ENCODE measurements at places on chromosomes 11 and 22.

- no peak for DNase-seq
Observed at GRCh38 chr11:57874981-57875380, 113.4 kb downstream of the CTNND1 start.

GRCh38 chr11:65593518-65594414 lies 1.8 kb downstream of the KCNK7 start:
- no peak for DNase-seq

GRCh38 chr22:31840585-31840984 lies 86.8 kb downstream of the DEPDC5 start:
- DNase-seq, result no peak

DNA sequence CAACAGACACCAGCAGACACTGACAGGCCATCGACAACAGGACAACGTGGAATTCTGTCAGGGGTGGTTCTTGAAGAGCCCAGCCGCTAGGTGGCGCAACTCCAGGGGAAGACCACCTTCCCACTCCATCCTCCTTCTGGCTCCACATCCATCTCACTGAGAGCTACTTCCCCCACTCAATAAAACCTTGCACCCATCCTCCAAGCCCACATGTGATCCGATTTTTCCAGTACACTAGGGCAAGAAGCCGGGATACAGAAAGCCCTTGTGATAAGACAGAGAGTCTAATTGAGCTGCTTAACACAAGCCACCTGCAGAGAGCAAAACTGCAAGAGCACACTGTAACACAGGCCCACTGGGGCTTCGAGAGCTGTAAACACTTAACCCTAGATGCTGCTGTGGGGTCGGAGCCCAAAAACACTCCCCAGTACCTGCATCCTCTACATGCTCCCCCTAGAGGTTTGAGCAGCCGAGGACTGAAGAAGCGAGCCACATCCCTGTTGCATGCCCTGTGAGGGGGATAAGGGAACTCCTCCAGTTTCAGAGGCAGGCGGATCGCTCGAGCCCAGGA lies 11.5 kb upstream of the RAB39A start:
- DNase-seq, result peak; percentile 39

DNA sequence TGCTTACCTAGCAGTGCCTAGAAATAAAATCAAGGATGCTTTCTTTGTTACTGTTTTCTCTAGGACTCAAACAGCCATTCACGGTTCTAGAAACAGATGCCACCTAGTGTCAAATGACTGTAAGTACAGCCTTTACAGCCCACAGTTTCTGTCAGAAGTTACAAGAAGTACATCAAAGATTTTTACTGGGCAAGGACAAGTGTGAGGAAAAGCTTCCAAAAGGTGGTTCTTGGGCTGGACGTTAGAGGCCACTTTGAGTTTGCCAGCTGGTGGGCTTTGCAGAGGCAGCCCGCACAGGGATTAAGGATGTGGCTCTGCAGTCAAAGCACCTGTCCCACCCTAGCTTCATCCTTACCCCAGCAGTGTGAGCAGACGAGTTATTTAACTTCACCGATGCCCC lies 6.9 kb downstream of the KMT5B start:
- DNase-seq, result peak; percentile 81

GRCh38 chr11:29312812-29313211 lies 704.0 kb downstream of the KCNA4 start:
- no peak for DNase-seq

DNA sequence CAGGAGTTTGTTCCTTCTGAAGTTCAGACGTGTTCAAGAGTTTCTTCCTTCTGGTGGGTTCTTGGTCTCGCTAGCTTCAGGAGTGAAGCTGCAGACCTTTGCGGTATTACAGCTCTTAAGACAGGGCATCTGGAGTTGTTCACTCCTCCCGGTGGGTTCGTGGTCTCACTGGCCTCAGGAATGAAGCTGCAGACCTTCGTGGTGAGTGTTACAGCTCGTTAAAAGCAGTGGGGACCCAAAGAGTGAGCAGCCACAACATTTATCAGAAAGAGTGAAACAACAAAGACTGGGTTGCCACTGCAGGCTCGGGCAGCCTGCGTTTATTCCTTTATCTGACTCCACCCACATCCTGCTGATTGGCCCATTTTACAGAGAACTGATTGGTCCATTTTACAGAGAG lies 373.1 kb downstream of the ETS1 start:
- no peak for DNase-seq

- peak; percentile 52 for DNase-seq
Observed at GRCh38 chr11:119093942-119094815, 7.5 kb downstream of the DPAGT1 start.

GRCh38 chr11:2305140-2305778 lies 3.4 kb downstream of the TSPAN32 start:
- peak; percentile 51 for DNase-seq

DNA sequence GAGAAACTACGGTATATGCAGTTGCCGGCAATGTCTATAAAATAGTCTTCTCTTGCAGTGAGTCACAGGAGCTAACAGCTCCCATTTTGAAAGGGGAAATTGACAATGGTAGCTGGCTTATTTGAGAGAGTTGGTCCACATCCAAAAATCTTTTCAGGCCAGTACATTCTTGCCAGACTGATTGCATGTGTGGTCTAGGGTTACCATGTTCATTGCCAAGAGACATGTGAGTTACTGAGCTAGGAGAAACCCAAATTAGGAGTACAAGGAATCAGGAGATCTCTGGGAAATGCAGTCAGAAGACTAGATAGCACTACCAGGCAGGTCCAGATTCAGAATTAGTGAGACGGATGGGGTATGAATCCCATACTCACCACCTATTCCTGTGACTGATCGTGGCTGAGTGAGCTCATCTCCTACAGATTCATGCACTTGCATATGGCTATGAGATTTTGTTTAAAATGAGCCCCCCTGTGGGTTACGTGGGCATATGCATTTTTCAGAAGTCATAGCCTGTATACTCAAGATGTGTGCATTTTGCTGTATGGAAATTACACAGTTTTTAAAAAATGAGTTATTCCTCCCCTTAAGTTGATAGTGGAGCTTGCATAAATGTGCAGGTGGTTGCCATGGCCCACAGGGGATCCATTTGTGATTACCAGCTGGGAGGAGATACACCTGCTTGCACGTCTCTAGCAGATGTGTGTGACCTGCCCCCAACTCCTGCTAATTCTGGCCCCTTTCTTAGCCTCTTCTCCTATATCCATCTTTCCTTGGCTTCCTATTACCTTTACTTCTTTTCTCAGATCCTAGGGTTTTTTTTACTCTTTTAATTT lies 102.7 kb downstream of the COMMD9 start:
- DNase-seq, result no peak

GRCh38 chr11:86805873-86806310 lies 5.5 kb downstream of the PRSS23 start:
- no peak for DNase-seq

DNA sequence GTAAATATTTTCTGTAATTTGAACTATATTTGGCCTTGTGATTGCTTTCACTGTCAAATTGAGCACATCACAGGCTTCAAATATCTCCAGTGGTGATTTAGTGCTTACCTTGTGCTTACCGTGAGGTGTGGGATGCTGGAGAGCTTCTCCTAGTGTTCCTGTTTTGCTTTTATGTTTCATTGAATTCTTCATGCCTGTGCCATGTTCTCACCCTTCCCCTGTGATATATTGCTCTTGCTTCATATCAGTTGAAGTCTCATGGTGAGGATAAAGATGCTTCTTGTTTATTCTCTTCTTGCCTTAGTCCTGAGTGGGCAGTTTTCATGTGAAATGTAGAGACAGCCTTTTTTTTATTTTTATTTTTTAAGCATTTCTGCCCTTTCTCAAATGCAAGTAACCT lies 198.0 kb upstream of the PDGFD start:
- no peak for DNase-seq

- no peak for DNase-seq
Observed at GRCh38 chr22:19958083-19959042, 16.7 kb upstream of the TXNRD2 start.

DNA sequence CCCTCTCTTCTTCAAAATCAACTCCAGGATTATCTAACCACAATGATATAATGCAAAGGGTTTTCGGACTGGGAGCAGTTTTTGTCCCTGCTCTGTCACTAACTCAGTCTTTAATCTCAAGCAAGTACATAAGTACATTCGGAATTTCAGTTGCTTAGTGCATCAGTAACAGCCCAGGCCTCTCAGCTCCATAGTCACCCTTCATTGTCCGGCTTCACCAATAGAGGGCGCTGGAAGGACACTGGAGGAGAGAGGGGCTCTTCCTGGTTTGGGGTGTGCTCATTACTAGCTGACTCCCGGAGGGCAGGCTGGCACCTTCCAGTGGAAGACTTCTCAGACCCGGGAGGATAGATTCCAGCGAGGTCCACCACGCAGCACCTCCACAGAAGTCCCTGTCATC lies 90.4 kb upstream of the PDGFD start:
- peak; percentile 16 for DNase-seq

GRCh38 chr11:19474211-19474610 lies 233.5 kb upstream of the E2F8 start:
- no peak for DNase-seq

GRCh38 chr11:127493330-127494022 lies 492.9 kb upstream of the KIRREL3 start:
- DNase-seq, result peak; percentile 35

- DNase-seq, result no peak
Observed at GRCh38 chr11:115377882-115378296, 126.3 kb downstream of the CADM1 start.

- DNase-seq, result no peak
Observed at GRCh38 chr22:42357634-42358296, 74.4 kb downstream of the NFAM1 start.

DNA sequence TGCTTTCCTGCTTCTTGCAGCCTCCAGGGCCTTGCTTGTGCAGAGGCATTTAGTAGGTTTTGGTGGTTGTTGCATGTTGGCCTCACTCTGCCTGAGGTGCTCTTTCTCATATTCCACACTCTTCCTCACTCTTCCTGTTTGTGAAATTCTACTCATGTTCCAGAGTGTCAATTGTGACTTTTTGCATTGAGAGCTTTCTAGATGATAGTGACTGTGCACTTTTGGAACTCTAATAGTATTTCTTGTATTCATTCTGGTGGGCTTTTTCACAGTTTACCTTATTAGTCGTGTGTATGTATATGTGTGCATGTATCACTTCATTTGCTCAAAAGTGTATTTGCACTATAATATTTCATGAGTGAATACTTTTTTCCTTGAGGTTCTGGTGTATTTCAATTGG lies 11.3 kb downstream of the HSD17B12 start:
- no peak for DNase-seq

DNA sequence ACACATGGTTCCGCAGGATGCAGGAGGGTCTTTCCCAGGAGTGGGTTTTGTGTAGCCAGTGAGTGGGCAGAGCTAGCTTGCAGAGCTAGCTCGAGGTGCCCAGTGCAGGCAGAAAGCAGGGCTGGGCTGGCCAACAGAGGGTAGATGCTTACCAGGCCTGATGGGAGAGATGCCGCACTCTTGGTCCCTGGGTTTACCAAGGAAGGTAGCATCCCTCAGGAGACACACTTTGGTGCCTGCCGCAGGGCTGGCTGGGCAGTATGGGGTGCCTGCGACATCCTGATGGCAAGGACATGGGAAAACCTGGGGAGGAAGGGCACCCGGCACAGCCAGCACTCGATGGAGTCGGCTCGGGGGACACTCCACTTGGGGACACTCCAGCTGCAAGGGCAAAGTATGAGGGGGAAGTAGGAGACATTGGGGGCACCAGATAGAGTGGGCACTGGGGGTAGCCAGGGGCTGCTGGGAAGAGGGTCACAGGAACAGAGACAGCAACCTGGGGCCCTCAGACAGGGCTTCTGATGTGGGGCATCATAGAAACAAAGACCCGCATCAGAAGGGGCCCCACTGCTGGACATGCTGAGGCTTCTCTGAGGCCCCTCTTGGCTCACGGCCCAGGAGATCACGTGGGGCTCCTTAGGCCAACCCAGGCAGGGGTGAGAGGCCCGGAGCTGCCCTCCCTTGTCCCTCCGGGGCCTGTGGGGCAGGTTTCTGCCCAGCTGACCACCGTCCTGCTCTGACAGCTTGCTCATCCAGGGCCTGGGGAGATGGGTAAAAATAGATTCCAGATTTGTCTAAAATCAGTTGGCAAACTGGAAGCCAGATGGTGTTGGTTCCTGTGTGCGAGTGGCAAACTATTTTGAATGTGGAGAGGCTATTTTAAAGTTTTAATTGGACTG lies 89.8 kb downstream of the MORC2 start:
- DNase-seq, result no peak

- no peak for DNase-seq
Observed at GRCh38 chr11:7982582-7983119, 4.5 kb upstream of the EIF3F start.

DNA sequence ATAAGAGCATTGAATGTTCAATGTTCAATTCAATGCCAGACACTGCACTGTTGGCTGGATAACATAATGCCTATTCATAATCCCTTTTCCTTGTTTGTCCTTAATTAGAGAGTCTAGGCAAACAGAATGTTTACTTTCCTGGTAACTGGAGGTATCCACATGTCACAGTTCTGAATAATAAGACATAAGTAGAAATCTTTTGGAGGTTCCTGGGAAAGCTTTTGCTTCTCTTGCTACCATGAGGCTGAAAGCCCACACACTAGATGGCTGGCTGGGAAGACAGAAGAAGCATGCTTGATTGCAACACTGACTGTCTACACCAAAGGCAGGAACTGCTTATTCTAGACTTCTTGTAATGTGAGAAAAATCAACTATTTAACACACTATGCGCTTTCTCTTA lies 79.5 kb downstream of the GAB2 start:
- DNase-seq, result no peak

DNA sequence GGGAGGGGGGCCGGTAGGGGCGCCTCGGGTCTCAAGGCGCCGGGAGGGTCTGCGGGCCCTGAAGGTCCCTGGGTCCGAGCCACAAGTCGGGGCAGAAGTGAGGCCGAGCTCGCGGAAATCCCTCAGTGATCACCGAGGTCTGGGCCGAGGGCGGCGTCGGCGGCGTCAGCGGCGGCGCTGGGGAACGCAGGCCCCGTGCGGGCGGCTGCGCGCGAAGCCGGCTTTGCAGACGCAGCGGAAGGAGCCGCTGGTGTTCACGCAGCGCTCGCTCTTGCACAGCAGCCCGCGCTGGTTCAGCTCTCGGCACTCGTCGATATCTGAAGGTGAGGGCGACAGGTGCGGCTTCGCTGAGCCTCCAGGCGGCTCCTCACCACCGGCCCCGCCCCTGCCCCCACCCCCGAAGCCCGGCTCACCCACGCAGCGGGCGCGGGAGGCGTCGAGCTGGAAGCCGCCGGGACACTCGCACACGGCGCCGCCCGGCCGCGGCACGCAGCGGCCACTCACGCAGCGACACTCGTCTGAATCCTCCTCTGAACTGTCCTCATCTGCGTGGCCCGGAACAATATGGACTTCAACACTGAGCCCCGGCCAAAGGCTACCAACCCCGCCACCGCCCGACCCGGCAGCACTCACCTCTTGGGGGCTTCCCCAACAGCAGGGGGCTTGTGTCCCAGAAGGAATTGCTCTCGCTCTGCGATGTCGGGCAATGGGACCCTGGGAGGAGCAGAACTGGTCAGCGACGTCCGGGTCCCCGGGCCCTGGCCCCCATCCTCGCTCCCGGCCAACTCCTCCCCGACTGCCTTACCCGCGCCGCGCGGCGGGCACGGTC lies 14.2 kb downstream of the SCYL1 start:
- peak; percentile 55 for DNase-seq

GRCh38 chr22:40309631-40310030 lies 36.7 kb upstream of the ADSL start:
- no peak for DNase-seq
